ENCODE measurements at places on chromosomes 3 and 15.

DNA sequence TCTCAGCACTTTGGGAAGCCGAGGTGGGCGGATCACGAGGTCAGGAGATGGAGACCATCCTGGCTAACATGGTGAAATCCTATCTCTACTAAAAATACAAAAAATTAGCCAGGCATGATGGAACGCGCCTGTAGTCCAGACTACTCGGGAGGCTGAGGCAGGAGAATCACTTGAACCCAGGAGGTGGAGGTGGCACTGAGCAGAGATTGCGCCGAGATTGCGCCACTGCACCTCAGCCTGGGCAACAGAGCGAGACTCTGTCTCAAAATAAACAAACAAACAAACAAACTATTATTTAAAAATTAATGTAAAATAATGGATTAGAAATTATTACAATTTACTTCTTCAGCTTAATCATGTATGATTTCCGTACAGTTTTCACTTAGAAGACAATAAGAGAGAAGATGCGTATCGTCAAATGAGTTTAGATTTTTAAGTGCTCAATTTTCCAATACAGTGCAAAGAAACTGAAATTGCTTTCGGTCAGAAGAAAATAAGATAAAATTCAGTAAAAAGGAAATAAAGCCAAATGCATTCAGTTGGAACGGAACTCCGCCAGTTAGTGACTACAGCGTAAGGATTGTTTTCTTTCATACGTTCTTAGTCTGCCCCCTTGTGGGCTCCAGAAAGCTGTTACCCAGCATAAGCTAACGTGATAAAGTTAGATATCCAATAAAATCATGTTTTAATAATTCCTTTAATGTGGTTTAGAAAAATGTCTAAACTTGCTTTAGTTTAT, 24.8 kb downstream of the AADAC start:
- DNase-seq: peak; percentile 68

GRCh38 chr15:42087926-42088800, 6.2 kb downstream of the PLA2G4D start:
- DNase-seq: no peak

- DNase-seq: no peak
Measured at GRCh38 chr3:49868862-49869466, 742 bp downstream of the CAMKV start.

- no peak for DNase-seq
Measured at GRCh38 chr3:64216274-64217147, 8.8 kb downstream of the PRICKLE2 start.

GRCh38 chr15:80844011-80844732, 65.0 kb downstream of the CEMIP start:
- no peak for DNase-seq

DNA sequence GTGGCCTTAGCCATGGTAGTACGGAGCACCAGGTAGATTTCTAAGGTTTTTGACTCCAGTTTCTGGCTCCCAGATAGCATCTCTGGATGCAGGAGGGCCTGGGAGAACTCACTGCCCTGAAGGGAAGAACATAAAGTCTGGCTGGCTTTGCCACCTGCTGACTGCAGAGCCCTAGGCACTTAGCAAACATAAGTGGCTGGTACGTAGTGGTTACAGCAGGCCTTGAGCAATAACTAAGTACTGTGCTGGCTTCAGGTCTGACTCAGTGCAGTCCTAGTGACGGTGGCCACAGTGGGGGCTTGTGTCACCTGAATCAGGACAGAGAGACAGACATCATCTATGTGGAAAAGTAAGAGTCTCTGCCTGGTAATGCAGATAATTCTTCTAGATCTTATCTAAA, 871.1 kb downstream of the PDCD6IP start:
- DNase-seq: no peak

DNA sequence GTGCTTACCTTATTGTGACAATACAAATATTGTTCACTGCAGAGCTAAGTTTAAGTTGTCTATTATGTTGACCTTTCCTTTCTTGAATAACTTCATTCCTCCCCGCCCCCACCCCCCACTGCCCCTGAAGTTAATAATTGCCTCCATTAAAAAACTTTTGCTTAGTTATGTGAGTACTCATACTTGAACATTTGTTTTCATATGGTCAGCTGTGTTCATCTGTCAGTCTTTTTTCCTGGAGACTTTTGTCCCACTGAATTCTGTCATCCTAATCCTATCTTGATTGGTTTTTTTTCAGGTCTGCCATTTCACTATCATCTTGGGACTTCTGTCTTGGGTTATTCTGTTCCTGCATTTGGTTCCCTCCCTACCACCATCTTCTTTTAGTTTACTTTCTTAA, 8.5 kb downstream of the SLC25A36 start:
- DNase-seq: no peak
